ENCODE measurements at places on chromosomes 11 and 22.
A peak's percentile ranks its signal among the peaks of the same experiment; 100 is the strongest.

DNA sequence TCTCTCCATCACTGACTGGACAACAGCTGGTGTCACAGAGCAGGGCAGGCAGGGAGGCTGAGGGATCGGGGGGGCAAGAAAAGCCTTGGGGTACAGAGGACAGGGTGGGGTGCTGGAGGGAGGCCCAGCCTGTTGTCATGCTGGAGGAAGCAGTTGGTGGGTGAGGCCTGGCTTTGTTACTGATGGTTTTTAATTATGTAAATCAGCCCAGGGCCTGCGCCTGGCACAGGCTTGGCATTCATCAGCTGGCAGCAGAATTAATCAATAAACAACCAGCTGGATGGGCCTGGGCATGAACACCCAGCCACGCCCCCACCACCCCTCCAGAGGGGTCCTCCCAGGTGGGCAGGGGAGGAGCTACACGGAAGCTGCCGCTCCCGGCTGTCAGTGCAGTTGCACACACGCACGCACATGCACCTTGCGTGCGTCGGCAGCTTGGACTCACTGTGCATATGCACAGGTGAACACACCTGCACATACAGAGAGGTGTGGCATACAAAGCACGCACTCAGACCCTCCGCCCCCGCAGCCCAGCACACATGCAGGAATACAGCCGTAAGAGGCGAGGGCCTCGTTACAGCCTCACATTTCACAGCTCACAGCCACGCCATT, 21.3 kb upstream of the ELFN2 start:
- no peak for DNase-seq

- no peak for DNase-seq
Measured at GRCh38 chr11:44557464-44557863, 8.0 kb upstream of the CD82 start.

DNA sequence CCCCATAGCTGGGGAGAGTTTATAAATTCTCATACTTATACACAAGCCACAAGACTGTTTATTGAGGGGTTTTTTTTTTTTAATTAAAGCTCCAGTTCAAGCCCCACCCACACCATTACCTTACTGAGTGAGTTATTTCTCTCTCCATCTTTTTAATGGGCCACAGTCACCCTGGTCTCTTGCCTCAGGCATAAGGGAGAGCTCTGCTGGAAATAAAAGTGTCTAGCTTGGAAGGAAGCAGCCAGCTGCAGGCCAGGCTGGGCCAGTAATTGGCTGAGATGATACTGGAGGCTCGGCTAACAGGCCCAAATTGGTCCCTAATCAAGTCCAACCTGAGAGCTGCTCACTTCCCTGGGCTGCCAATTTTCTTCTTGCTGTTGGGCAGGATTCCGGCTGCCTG, 174.1 kb downstream of the INSC start:
- no peak for DNase-seq

GRCh38 chr11:101127699-101128570, 1.7 kb downstream of the PGR start:
- DNase-seq, result peak; percentile 70

DNA sequence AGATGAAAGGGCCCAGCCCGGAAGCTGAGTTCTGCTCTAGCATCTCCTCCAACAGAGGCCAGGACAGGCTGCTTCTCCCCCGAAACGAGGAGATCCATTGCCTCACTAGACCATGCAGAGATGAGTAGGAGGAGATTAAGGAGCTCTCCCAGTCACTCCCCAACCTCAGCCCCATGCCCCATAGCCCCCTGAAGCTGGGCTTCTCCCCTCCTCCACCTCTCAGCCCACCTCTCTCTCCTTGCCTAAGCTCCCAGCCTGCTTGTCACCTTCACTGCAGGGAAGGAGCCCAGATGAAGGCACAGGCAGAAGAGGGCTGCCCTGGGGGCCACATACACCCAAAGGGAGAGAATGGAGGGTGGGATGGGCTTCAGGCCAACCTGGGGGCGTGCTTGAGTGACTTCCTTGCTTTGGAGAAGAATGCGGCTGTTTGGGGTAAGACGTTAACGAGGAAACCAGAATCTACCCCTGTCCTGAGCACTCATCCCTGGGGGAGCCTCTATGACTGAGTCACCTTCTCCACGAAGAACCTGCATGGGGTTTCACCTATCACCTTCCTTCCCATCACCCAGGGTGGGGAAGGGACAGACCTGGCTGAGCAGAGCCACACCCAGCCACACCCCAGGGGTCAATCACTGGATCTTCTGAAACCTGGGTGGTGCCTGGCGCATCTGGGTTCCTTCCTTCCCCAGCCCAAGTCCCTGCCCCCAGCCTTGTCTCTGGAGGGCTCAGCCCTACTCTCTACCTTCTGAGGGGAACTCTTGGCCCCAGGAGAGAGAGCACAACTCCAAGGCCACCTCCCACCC, 11.6 kb upstream of the GNAZ start:
- peak; percentile 57 for DNase-seq

DNA sequence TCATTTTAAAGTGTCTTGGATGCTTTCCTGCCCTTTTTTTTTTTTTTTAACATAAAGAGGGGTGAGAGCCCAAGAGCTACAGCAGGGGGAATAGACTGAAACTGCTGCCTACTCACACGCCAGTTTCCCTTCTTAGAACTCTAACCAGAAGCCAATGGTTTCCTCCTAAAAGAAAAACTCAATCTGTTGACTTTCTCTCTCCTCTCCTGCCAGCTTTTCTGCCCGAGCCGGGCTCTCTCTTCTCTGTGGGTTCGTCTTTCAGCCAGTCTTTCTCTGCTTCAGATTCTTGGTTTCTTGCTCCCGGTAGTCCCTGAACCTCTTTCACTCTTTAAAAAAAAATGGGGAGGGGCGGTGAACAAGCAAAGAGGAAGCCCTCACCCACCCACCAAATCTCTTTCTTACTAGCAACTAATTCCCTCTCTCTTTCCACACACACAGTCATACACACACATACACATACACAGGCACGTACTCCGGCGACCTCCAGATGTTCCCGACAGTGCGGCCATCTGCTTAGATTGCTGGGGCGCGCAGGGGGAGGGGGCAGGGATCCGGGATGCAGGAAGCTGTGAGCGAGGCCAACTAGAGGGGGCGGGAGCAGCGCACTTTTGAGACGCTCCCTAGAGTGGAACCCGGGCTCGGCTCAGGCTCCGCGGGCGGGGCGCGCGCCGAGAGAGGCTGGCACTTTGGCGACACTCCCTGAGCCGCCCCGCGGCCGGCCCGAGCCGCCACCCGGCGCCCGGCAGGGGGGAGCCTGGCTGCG, 444 bp upstream of the TSKU start:
- DNase-seq, result peak; percentile 94

DNA sequence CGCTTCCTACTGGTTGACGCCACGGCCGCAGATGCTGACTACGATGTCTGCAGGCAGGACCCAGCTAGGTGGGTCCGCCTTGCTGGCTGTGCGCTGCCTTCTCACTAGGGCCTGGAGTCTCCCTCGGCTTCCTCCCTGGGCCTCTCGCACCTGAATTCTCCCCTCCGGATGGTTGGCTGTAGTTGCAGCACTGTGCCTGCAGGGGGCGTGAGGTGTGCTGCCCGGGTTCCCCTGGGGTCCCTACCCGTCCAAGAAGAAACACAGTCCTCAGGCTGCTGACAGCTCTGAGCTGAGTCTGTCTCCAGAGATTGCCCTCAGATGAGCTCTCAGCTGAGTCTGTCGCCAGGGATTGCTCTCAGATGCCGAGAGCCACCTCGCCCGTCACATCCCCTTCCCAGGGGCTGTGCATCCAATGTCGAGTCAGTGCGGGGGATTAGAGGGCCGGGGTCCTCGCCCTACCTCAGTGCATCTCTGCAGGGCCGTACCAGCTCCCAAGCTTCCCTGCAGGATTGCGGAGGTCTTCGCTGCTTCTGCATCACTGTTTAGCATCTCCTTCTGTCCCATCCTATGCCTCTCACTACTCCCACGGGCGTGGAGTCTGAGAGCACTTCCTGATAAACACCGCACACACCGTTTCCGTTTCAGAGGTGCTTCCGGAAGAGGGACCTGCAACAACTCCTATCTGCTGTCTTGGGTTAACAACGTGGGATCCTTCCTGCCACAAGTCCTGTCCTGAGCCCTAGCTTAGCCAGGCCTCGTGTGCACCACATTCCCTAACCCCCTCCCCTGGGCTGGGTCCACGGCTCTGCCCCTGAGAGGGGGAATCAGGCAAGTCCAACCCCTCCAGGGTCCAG, 196.9 kb downstream of the CSNK2A3 start:
- DNase-seq, result no peak

GRCh38 chr22:35051791-35052190, 14.2 kb upstream of the ISX start:
- DNase-seq, result no peak

GRCh38 chr11:64511966-64512365, 79.1 kb upstream of the SLC22A12 start:
- DNase-seq, result no peak

GRCh38 chr11:61294717-61295595, at the start of gene VWCE:
VWCE (minus strand) TSS chr11:61295316; CDS start chr11:61295037, 279 bp downstream.
- DNase-seq, result peak; percentile 78

GRCh38 chr11:36354221-36355003, 58.3 kb downstream of the PRR5L start:
- no peak for DNase-seq

GRCh38 chr11:42591841-42592240, 720.0 kb upstream of the API5 start:
- DNase-seq, result no peak

DNA sequence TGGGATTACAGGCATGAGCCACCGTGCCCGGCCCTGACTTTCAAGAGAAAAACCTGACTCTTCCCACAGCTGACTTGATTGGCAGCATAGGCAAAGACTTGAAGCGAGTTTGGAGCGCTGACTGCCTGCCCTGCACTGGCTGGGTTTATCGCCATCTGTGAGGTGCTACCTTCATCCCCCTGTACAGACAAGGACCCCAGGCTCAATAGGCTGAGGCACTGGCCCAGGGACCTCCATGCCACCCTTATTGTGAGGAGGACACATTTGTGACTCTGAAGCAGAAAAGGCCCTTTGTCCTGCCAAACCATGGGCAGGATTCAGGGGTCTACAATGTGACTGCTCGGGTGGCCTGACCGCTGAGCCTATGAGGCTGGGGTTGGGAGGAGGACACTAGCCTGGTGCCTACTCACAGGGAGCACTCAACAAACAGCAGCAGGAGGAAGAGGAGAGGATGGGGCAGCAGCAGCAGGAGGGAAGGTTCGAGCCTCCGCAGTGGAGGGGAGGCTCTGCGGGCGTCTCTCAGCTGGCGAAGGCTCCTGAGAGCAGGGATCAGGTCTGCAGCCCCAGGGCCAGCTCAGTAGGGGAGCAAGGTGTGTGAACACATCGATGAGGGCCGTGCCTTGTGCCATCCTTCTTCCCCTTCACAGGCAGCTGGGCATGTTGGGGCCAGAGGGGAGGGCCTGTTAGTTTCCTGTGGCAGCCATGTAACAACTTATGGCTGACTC, 72.9 kb upstream of the WNT7B start:
- DNase-seq, result no peak

DNA sequence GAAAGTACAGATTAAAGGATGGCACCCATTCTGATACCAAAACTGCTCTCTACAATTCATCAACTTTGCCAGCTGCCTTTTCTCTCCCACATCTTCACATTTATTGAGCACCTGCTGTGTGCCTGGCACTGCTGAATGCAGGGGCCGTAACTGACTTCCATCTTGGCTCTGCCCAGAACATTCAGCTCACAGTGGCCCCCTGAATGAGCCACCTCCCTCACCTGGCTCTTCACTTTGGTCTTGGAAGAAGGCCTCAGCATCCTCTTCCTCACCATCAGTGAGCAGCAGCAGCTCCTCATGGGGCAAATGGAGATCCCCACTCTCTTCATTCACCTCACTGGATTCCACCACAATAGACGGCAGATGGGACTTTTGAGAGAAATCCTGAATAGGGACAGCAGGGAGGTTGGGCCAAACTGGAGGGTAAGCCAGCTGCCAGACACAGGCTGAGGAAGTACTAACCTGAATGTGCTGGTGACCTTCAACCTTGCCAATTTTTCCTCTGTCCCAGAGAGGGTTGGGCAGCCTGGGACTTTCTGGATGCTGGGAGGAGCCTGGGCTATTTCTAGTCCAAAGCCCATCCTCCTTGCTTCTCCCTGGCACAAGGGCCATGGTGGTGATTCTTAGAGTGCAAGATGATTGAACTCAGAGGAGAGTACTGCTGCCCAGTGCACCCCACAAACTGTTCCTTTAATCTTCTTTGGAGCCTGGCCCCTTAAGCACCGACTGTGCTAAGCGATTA, 1.9 kb upstream of the UQCC3 start:
- DNase-seq, result no peak

DNA sequence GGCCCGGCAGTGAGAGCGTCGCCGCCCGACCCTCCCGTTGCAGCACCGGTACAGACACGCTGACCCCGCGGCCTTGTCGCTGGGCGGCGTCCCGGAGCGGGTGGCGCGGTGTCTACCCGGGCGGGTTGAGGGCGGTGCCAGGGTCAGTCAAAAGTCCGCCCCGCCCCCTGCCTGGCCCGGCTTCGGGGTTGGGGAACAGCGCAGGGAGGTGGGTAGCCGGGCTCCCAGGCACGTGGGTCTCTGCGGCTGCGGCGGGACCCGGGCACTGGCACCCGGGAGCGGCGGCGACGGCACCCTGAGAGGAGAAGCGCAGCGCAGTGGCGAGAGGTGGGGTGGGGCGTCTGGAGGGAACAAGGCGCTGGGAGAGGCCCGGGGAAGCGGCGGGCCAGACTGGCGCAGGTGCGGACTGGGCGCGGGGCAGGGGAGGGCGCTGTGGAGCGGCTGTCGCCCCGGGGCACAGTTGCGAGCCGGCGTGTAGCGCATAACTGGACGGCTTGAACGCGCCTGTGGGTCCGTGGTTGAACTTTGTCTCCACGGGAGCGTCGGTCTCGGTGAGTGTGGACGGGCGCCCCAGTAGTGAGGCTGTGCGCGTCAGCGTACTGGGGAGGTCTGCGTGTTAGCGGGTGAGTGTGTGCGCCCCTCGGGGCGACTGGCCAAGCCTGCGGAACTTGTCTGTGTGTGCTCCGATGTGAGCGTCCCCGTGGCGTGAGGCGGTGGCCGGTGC, at the start of gene P2RY2:
Gene P2RY2 (plus strand): TSS at position 176 of the 724 bp plus-strand sequence. CDS start 15,879 bp downstream, outside the sequence.
- DNase-seq, result peak; percentile 81

- DNase-seq, result no peak
Measured at GRCh38 chr22:39545386-39546365, 13.1 kb upstream of the RPS19BP1 start.

DNA sequence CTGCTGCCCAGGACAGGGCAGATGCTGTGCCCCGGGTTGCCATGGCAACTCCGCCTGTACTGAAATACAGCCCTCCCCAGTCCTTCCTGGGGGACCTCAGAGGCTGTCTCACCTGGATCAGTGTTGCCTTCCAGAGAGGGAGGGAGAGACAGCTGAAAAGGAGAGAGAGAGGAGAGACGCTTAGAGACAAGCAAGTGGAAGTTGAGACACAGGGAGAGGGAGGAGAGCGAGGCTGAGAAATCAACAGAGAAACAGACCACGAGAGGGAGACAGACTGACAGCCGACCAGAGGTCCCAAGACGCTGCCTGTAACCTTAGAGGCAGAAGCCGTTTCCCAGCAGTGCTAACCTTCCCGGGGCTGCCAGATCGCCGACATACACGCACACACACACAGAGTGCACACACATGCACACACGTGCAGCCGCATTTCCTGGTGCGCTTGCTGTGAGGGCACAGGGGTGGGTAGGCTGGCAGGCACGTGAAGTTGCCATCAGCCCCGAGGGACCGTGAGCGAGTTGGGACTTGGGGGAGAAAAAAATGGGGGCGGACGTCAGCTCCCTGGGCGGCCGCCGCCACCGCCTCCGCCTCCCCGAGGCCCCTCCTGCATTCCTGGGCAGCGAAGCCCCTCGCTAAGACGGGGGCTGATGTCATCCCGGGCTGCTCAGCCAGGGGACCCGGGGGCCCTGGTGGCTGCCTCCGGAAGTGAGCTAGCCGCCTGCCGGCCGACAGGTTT, 88.6 kb upstream of the CRYBB3 start:
- peak; percentile 77 for DNase-seq

GRCh38 chr11:36471577-36471976, 38.5 kb downstream of the TRAF6 start:
- no peak for DNase-seq

GRCh38 chr22:48342016-48342415, 1485.7 kb downstream of the BRD1 start:
- no peak for DNase-seq
